ENCODE measurements at places on chromosomes 5 and 9. TPM values are rescaled to one million over a fixed set of nuclear protein-coding genes. Genes with fewer than 3 reads are reported as not detected.

GRCh38 chr5:150503386-150503785, 4.5 kb upstream of the NDST1 start:
- no peak for DNase-seq

- DNase-seq: no peak
Measured at GRCh38 chr5:10635257-10635866, 71.5 kb downstream of the ANKRD33B start.

TXNDC8 gene
- not detected for total RNA-seq

RORB gene
- not detected for total RNA-seq

DNA sequence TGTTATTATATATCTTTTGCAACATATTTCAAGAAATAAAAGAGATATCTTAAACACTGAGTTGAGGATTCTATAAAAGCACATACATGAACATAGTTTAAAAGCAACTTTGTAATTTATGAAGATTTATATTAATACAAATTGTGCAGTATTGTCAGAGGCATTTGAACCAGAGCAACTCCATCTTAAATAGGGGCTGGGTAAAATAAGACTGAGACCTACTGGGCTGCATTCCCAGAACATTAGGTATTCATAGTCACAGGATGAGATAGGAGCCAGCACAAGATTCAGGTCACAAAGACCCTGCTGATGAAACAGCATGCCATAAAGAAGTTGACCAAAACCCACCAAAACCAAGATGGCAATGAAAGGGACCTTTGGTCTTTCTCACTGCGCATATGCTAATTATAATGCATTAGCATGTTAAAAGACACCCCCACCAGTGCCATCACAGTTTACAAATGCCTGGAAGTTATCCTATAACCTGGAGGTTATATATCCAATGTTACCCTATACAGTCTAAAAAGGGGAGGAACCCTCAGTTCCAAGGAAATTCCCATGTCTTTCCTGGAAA, 320.2 kb downstream of the FAM170A start:
- no peak for DNase-seq

UNC5A gene
- total RNA-seq: not detected

GRCh38 chr5:68011259-68011760, 204.2 kb upstream of the PIK3R1 start:
- no peak for DNase-seq

DNA sequence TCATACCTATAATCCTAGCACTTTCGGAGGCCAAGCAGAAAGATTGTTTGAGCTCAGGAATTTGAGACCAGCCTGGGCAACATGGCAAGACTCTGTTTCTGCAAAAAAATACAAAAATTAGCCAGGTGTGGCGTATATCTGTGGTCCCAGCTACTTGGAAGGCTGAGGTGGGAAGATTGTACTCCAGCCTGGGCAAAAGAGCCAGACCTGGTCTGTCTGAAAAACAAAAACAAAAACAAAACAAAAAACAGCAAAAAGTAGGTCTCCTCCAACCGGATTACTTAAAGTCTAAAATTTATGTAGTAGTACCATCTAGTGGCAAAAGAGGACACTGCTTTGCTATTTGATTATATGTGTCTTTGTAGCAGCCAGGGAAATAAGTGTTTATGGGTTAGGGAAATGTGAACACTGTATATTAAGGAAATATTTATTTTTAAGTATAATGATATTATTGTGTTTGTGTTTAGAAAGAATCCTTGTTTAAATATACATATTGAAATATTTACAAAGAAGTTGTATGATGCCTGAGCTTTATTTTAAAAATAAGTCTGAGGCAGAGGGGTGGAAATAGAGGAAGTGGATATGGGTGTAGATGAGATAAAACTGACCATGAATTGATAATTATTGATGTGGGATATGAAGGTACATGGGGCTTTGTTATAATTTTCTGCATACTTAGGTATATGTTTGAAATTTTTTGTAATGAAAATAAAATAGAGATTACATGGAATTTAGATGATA, 20.0 kb downstream of the APC start:
- DNase-seq: no peak

GRCh38 chr5:85843535-85843934, 774.2 kb upstream of the COX7C start:
- no peak for DNase-seq

- no peak for DNase-seq
Measured at GRCh38 chr9:36136272-36136893, at the start of gene GLIPR2. TSS of gene GLIPR2 (plus strand) at chr9:36136733. CDS start at chr9:36136779, 46 bp downstream.

DNA sequence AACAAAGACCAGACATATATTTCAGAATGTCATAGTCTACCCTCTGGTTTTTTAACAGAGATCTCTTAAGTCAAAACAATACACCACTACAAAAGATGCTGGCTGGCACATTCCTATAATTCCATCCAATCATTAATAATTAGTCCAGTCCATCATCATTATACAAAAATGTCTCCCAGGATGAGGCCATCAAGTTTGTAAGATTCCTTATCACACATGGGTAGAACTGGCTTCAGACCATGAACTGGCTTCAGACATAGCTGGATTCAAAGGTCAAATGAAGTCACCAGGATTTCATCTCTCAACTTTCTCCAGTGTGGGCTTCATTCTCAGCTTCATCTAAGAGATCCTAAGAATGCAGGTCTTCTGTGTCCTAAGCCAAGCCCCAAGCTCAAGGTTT, 147.1 kb downstream of the ENC1 start:
- DNase-seq: no peak

GRCh38 chr9:129256959-129257713, 79.1 kb upstream of the IER5L start:
- DNase-seq: no peak

GRCh38 chr5:127515693-127516440, 1.6 kb upstream of the PRRC1 start:
- DNase-seq: no peak

DNA sequence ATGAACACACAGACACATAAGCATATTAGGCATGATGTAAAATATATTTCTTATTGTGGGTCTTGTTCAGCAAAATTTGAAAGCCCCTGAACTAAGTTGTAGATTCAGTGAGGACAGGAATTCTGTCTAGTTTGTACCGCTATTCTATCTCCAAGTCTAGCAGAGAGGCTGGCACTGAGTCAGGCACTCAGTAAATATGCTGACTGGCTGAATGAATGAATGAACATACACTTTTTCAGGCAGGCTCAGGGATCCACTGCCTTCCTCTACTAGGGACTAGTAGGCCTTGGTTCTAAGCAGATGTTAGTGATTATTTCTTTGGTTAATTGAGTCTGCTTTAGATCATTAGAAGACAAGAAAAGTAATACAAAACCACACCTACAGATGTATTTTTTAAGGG, 157.5 kb downstream of the ZSWIM6 start:
- no peak for DNase-seq

AIF1L gene
- 31.1 TPM for total RNA-seq

DNA sequence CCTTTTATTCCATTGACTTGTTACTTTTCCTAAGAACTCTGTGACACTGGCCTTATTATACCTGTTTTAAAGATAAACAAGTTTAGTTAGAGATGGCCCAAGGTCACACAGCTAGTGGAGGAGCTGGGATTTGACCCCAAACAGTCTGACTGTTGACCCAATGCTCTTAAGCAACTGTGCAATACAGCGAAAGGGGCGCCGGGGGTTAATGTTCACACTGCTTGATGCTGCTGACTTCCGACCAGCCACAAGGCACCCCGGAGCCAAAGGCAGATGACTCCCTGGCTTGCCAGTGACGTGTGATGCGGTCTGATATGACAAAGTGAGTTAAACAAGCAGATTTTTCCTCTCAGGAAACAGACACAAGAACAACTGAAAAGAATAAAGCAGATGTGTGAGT, 23.9 kb downstream of the PIK3R1 start:
- DNase-seq: no peak

TTC23L gene
- total RNA-seq: 0.59 TPM

DNA sequence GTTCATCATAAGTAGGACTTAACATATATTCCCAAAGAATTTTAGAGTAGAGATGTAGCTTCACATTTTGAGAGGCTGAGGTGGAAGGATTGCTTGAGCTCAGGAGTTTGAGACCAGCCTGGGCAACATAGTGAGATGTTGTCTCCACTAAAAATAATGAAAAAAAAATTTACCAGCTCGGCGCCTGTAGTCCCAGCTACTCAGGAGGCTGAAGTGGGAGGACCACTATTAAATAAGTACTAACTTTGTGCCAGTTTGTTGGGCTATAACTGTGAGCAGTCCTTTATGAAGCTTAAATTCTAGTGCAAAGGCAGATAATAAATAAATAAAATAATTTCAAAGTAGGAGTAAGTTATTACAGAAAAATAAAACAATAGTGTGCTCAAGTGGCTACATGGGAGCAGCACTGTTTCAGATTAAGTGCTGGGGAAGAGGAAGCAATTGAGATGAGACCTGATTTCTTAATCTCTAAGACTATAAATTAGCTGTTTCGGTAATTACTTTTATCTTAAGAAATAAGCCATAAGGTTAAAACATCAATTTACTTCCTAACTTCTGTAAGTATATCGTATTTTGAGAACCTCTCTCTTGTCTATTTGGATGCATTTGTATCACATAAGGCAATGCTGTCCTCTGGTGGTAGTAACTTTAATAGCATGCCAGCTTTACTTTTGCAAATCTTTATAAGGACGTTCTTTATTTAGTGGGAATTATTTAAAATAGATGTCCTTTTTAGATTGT, 98.9 kb downstream of the CSNK1G3 start:
- DNase-seq: no peak

GRCh38 chr5:160978944-160979343, 126.9 kb upstream of the ATP10B start:
- no peak for DNase-seq

All from osteocyte (in vitro differentiated cells).